SK-MEL-5 (cell line): ENCODE measurements at places on chromosomes 12 and 14.

- DNase-seq: no peak
Observed at GRCh38 chr14:44081146-44081545, 425.9 kb downstream of the FSCB start.

GRCh38 chr14:67928375-67928774, 108.8 kb downstream of the RAD51B start:
- DNase-seq: no peak

DNA sequence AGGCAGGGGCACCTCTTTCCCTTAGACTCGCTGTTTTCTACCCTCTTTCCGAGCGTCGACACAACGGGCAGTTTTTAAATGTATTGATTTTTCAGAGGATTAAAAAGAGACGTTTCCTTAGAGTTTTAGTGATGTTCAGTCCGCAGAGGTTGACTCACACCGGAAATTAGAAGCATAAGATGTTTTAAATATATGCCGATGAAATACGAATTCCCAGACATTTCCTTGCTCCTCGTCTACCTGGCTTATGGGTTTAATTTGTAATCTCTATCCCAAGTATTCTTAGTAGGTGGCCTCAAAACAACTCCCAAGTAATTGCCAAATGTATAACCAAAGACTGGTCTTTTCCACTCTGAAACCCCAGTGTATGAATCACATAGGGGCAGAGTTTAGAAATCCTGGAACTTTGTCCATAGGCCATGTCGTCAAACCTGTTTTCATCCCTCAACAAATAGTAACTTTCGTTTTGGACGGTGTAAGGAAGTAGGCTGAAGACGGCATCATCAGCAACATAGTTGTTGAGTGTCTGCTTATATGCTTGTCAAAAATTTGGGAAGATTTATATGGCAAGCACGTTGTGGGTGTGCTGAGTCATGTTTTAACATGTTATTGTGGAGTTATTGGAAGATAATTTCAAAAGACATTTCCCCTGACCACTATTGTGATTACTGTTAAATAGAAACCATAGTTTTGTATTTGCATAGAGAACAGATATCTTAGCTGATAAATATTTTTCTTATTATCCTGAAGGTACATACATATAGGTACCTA, 824 bp downstream of the TBK1 start:
- DNase-seq: peak; percentile 27

DNA sequence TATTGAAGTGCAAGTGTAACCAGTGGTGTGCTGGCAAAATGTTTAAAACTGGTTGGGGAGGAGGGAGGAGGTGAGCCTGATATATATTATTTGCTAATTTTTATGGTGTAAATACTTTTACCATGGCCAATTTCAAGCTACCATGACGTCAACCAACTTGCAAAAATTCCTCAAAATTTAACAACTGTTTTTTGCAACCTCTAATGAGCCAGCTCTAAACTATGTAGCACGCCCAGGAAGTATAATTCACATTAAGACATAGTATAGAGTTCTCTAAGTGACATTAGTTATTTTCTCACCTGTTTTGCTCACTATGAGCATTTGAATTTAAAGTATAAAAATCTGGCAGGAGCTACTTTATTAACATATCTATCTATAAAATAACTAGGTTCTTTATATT, 41.4 kb downstream of the ATL1 start:
- DNase-seq: no peak

GRCh38 chr14:76647697-76648298, 113.5 kb upstream of the VASH1 start:
- peak; percentile 76 for DNase-seq
